Fibroblast of pulmonary artery (primary cell): ENCODE measurements at places on chromosomes 3 and 15.
A peak's percentile ranks its signal among the peaks of the same experiment; 100 is the strongest.

DNA sequence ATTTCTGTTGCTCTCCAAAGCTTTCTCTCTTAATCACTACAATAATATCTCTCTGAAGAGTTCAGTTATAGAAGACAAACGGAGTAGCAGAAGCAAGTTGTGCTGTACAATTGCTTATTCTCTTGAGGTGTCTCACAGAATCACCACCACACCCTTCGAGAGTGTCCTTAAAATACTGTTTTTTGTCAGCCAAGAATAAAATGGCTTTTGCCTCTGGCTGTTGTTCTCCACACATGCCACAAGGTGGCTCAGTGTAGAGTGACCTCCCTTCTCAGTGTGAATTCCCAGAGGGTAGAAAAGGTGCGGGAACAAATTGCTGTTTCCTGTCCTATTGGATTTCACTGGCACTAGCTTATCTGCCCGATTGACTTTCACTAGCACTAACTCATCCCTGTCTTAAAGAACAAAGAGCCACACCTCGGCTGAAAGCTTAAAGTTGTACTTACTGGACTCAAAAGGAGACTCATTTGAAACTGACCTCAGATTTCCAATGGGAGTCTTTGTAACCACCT lies 134.2 kb upstream of the SATB1 start:
- DNase-seq: peak; percentile 41

DNA sequence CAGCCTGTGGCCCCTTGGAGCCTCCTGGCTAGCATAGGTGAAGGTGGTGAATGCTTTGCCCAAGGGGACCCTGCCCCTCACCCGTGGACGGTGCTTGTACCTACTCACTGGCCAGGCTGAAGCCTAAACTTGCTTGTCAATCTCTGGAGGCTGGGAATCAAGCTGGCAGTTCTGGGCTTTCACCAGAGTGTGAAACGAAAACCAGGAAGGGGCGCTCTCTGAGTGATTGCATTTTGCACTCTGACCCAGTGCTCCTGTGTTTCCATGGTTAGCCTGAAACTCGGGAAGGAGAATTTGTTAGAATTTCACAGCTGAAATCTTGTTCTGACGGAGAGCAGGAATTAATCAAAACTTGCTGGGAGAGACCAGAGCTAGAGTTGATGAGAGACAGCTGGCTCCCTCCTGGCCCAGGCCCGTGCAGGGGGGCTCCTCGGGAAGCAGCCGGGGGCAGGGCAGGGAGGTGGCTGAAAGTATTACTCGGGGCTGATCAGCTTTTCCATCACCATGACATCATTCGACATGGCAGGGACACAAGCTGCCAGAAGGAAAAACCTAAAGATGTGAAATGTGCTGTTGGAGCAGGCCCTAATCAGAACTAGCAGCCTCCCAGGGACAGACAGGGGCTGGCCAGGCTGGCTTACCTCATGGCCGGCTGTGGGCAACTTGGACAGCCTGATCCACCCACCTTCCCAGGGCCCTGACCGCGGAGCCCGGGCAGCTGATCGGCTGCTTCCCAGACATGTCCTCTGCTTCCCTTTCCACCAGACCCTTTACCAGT lies 323.6 kb upstream of the CTDSPL start:
- DNase-seq: peak; percentile 1

DNA sequence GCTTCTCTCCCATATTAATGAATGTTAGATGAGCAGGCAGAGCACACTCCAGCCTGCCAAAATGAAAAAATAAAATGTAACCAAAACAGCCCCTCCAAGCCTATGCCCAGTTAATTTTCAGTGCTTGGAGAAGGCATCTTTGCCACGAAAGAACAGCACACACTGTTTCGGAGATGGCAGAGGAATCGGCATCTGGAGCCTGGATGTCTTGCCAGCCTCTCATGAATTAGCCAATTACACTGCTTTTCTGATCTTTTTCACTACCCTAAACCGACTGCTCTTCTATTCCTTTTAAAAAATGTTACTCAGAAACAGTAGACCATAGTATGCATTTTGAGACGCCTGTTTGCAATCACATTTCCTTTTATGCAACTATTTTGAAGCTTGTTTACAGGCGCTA lies 249.6 kb downstream of the TLE3 start:
- no peak for DNase-seq

GRCh38 chr3:55161231-55161630 lies 233.4 kb upstream of the LRTM1 start:
- peak; percentile 33 for DNase-seq

- DNase-seq: no peak
Measured at GRCh38 chr3:185502987-185503386, 4.2 kb upstream of the TMEM41A start.

DNA sequence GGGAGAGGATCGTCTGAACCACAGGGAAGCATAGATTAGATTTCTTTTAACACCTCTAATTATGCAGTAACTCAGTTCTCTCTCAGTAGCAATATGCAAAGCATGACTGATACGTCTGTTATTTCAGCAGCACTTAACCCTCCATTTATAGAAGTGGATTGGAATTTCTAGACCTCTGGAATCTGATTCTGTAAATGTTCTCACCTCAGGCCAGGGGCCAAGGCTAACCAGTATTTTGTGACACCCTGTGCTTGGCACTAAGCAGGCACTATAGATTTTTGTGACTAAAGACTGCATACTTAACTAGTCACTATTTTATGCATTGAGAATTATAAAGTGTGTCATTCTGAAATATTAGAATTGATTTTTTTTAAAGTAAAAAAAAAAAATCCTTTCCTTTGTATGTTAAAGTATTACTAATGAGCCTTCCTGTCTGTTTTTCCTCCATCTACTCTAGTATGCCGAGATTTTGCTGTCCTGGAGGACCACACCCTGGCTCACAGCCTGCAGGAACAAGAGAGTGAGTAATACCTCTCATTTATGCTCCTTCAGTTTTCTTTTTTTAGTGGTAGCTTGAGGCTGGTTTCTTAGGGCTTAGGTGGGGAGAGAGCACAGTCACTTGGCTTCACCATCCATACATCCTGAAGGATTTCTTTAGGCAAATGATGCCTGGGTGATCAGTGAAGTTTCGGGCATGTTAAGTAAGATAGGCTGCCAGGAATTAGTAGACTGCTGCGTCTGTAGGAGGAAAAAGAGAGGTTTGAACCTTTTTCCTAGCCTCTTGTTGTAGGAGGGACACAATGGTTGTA lies 26.5 kb upstream of the UTS2B start:
- peak; percentile 68 for DNase-seq

DNA sequence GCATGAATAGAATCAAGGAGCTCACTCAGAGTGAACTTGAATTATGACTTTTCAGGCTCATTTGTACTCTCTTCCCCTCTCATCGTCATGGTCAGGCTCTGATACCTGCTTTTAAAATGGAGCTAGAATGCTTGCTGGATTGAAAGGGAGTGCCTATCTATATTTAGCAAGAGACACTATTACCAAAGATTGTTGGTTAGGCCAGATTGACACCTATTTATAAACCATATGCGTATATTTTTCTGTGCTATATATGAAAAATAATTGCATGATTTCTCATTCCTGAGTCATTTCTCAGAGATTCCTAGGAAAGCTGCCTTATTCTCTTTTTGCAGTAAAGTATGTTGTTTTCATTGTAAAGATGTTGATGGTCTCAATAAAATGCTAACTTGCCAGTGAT lies 9.6 kb downstream of the CCNDBP1 start:
- DNase-seq: no peak

GRCh38 chr15:70196372-70197316 lies 98.9 kb upstream of the TLE3 start:
- peak; percentile 97 for DNase-seq

DNA sequence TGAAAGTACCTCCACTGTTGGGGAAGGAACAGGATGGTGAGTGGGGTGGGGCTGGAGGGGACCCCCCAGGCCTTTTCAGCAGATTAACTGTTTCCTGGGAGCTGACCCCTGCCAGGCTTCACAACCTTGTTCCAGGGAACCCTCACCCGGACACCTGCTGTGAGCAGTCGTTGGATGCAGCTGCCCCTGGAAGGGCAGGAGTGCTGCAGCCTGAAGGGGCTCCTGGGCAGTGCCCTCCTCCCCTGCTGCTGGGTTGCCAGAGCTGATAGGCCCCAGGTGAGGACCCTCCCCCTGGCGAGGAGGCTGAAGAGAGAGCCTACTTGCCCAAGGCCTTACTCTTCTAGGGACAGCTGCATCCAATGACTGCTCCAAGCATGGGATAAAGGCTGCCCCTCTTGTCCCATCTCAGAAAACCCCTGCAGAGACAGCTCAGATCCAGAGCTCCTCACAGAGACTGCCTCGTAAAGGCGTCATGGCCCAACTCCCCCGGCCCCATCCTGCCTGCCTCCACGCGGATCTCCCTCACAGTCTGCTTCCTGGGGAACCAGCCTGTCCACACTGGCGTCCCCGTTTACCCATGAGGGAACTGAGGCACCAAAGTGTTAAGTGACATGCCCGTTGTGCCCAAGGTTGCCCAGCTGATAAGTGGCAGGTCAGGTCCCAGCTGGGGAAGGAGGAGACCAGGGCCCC lies 193.4 kb upstream of the LINGO1 start:
- no peak for DNase-seq

- no peak for DNase-seq
Measured at GRCh38 chr3:105187344-105187743, 179.4 kb upstream of the ALCAM start.

DNA sequence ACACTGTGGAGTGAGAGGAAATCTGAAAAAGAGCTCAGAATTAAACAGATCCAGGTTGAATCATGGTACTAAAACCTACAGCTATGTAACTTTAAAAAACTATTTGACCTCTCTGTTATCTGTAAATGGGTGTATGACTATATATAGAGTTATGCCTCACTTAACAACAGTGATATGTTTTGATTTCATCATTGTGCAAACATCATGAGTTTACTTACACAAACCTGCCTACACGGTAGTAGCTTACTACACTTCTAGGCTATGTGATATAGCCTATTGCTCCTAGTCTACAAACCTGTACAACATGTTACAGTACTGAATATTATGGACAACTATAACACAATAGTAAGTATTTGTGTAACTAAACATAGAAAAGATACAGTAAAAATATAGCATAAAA lies 191.6 kb upstream of the MEIS2 start:
- DNase-seq: peak; percentile 3

GRCh38 chr3:2822611-2823010 lies 287.6 kb downstream of the IL5RA start:
- no peak for DNase-seq

- peak; percentile 37 for DNase-seq
Measured at GRCh38 chr3:123692041-123692440, 107.2 kb upstream of the HACD2 start.

GRCh38 chr3:134161898-134162615 lies 88.6 kb downstream of the RYK start:
- DNase-seq: no peak

DNA sequence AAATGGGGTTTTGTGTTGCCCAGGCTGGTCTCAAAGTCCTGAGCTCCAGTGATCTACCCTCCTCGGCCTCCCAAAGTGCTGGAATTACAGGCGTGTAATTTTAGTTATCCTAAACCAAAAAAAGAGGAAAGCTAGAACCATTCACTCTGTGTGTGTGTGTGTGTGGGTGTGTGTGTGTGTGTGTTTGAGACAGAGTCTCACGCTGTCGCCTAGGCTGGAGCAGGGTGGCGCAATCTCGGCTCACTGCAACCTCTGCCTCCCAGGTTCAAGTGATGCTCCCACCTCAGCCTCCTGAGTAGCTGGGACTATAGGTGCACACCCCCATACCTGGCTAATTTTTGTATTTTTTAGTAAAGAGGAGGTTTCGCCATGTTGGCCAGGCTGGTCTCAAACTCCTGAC lies 84.0 kb downstream of the TFDP2 start:
- DNase-seq: no peak
